ENCODE measurements at places on chromosomes 4 and X. TPM values are rescaled to one million over a fixed set of nuclear protein-coding genes. Genes with fewer than 3 reads are reported as not detected.
A peak's percentile ranks its signal among the peaks of the same experiment; 100 is the strongest.

The AMMECR1 gene
- 37.9 TPM for total RNA-seq

The ANXA3 gene
- 195 TPM for total RNA-seq

- no peak for DNase-seq
These were observed 22.1 kb upstream of the AMTN start for GRCh38 chr4:70496231-70496630.

The GIMD1 gene
- total RNA-seq, result not detected

GRCh38 chr4:109640644-109641043, 62.6 kb downstream of the CASP6 start:
- DNase-seq, result no peak

- no peak for DNase-seq
These were observed 94.5 kb downstream of the RASGEF1B start for GRCh38 chr4:81377191-81377590.

The TADA2B gene
- total RNA-seq, result 9.6 TPM

DNA sequence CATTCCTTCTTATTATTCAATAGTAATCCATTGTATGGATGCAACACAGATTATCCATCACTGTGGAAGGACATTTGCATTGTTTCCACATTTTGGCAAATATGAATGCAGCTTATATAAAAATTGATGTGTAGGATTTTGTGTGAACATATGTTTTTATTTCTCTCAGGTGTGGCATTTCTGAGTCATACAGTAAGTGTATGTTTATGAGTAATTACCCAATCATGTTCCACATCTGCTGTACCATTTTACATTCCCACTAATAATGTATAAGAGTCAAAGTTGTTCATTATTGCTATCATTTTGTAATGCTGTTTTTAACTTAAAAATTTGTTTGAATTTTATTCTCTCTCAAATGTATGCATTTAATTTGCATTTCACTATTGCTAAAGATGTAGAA, 25.5 kb downstream of the MAGEA4 start:
- no peak for DNase-seq

DNA sequence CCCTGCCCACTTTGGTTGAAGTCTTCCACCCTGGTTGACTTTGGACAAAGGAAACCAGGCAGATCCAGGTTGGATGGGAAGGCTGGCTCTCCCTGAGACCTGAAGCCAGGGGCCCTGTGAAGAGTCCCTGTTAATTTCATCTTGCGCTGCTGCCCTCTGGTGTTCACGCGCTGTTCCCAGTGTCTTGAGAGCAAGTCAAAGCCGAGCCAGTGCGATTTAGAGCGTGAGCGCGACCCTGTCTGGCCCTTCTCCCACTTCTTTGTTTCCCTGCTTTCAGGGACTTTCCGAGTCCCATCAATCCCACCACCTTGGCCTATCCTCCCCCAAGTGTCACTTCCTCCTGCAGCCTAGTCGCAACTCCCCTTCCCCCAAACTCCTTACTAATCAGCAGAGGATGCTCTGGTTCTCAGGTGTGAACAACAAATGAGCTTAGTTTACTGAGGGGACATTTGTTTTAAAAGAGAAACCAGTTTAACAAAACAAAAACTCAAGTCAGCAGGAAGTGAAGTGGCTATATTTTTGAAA, 25.8 kb upstream of the CHRNA9 start:
- DNase-seq, result peak; percentile 71

GRCh38 chr4:172874944-172875343, 293.7 kb upstream of the GALNT7 start:
- no peak for DNase-seq

DNA sequence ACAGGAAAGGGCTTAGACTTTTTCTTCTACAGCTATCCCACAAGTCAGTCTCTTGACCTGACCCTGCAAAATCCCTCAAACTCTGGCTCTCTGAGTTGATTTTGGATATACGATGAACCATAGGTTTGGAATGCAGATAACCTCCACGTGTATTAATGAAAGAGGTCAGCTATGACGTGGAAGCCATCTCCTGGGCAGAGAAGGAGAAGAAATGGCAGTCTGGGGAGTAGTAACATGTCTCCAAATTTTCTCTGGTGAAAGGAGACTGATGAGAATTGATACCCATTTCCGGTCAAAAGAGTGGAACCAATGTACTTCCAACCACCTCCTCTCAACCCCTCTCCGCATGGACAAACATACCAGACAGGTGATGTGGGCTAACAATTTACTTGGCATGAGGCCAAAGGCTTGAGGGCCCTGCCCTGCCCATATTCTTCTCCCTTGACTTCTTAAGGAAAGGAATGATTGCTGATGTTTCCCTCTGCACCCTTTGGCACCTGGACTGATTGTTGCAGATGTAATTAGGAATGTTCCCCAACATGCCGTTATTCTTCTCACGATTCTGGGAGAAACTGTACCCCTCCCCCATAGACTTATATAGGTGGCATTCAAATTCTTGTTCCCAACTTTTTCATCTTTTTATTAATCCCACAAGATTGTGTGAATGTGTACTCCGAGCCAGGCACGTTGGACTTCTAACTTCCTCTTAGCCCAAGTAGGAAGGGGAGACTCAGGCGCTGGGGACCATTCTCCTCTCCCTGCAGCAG, 580 bp upstream of the PLS3 start:
- DNase-seq, result peak; percentile 83

The FAM47A gene
- total RNA-seq, result not detected

The SPIN4 gene
- 1.7 TPM for total RNA-seq

The GDPD2 gene
- 0.05 TPM for total RNA-seq

The IL3RA gene
- not detected for total RNA-seq

The ZDHHC15 gene
- 1.2 TPM for total RNA-seq

The KLHL5 gene
- total RNA-seq, result 100 TPM

DNA sequence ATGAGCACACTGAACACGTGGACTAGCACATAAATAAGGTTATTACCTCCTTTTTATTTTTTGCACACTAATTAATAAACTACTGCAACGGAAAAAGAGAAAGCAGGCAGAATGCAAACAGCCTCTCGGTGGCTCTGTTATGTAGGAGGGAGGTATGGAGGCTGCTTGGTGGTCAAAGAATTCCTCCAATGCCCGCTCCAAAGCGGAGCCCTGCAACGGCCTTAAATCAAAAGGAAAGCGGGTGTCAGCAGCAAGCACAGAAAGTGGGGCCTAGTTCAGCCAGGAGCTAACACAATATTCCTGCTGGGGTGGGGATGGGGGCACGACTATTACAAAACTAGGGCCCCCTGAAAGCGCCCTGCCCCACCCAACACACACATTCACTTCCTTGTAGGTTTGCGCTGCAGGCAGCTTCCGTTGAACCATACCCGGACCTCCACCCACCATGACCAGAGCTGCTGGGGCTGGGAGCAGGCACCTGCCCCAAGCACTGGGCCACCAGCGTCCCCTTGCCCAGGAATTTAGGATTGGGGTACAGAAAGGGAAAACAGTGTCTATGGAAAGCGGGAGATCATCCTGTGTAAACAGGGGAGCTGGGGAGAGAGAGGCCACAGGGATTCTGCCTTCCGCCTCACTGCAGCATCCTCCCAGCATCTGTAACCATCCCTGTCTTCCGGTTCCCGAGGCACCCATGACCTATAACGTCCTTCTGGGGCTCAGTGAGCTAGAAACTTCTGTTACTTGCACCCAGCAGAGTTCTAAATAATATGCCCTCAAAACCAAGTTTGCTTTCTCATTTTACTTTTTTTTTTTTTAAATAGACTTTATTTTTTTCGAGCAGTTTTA, 57.1 kb upstream of the DDX3X start:
- no peak for DNase-seq

GRCh38 chr4:169282429-169283113, 11.8 kb upstream of the SH3RF1 start:
- peak; percentile 36 for DNase-seq

DNA sequence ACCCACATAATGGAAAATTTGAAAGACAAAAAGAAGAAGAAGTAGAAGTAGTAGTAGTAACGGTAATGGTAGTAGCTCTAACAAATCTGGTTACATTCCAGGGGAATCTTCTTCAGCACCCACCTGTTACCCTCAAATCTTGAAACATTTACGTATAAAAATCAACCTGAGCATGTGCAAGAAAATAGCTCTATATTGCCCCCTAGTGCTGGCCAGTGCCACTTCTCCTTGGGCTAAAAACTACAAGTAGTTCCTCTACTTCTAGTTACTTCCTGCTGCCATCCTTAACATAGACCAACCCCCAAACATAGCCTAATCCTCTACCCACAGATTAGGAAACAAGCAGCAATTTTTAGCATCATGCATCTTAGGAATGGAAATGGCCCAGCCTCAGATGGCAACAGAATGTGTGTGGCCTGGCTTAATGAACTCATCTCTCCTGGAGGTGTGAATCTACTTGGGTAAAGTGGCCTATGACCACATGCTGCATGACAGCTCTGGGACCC, 3.1 kb downstream of the PDGFC start:
- DNase-seq, result peak; percentile 91

- no peak for DNase-seq
These were observed 37.5 kb upstream of the NOCT start for GRCh38 chr4:138978028-138978585.

GRCh38 chr4:15234856-15235126, 193.0 kb upstream of the C1QTNF7 start:
- DNase-seq, result peak; percentile 91

GRCh38 chr4:187317799-187318198, 594.1 kb upstream of the FAT1 start:
- no peak for DNase-seq

DNA sequence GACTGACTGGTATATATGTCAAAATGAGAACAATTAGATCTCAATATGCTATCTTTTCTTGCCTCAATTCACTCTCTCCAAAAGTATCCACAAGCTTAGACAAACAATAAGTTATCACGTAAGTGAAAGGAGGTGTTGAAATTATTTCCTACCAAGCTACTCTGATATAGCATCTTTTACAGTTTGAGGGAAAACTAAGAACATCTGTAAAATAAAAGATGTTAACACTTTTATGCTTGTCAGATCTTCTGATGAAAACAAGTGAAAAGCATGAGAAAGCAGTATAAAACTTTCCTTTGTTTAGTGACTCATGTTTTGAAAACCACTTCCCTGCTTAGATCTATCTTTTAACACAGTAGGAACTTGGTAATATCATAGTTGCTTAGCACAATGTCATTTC, 8.4 kb upstream of the MAB21L2 start:
- DNase-seq, result peak; percentile 65

DNA sequence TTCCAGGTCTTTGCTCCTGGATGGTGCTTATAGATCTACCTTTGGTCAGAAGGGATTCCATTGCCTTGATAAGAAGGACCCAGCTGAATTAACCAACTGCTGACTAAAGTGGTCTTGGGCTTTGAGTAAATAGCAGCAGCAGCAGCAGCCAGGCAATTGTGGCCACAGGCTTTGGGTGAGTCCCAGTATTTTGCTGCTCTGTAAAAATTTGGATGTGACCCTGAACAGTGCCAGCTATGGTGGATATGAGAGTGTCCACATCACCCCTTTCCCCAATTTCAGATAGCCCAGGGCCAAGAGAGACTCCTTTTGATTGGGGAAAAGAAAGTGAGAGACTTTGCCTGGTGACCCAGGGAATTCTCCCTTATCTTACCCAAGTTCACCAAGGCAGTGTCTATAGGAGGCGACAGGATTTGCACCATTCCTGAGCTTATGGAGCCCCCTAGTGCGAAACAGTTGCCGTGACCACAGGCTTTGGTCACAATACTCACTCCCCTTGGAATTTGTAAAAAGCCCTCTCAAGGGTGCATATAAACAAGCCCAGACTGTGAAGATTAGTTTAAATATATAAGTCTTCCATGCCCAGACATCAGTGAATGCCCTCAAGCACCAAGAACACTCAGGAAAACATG, 518.0 kb downstream of the TMA16 start:
- peak; percentile 4 for DNase-seq

- no peak for DNase-seq
These were observed 10.9 kb upstream of the DDX3X start for GRCh38 chrX:41322821-41323603.

GRCh38 chr4:176744091-176744490, 48.6 kb downstream of the VEGFC start:
- no peak for DNase-seq

GRCh38 chrX:15471028-15471427, 22.1 kb downstream of the PIR start:
- peak; percentile 49 for DNase-seq

DNA sequence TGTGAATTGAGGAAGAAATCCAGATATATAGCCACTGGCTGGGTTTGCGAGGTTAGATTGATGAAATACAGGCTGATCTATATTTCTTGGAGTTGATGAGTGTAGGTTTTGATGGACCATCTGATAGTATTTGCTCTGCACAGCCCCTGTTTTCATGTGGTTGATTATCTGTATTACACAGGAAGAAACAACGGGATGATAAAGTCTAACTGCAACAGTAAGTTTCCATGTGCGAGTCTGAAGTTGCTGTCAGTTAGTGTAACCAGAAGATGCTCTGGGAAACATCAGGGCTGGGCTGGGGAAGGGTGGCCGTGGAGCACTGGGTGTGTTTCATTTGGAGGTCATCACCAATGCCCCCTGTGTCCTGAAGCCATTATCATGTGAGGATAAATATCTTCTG, 148.4 kb upstream of the SFRP2 start:
- DNase-seq, result no peak

The HMX1 gene
- total RNA-seq, result not detected

DNA sequence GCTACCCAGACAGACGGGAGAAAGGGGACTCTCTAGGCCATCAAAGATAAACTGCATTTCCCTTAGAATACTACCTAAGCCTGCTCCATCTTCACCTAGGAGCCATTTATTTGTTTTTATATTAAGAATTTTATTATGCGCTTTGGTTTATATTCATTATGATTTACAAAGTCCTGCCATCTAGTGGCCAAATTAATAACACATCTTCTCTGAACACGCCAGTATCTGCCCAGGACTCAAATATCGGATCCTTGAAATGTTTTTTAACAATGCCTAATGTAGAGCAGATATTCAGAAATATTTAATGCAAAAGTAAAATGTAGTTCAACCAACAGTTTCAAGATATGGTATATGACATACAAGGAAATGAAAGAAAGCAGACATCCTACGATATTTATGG, 20.8 kb upstream of the PRPS2 start:
- DNase-seq, result peak; percentile 13
